HTR-8/SVneo (cell line): ENCODE measurements at places on chromosomes 4 and X.

DNA sequence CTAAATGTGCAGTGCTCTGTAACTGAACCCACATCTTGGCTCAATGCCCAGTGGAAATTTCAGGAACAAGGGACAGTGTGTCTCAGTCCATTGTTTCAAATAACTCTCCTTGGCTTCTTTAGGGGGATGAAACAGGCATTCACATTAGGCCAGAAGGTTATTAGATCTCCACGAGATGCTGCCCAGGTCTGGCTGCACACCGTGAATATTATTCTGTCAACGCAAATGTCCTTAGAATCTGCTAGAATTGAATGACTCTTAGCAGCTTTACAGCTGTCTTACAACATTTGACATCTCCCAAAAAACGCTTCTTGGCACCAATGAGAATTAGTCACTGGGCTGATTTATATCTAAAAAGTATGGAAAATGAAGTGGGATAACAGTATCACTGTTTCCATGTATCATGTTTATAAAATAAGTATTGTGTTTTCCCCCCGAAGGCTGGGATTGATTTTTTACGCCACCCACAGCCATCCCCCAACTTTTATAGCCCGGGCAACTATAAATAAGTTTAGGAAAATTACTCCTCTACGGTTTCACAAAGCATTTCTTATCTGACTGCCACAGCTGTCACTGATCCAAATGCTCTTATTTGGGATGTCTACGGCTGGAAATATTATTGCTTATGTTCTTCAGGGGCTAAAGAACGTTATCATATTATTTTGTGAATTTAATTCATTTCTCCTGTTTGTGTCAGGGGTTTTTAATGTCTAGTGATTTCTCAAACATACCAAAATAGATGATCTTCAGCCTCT, 559.7 kb upstream of the FAT1 start:
- DNase-seq: no peak

DNA sequence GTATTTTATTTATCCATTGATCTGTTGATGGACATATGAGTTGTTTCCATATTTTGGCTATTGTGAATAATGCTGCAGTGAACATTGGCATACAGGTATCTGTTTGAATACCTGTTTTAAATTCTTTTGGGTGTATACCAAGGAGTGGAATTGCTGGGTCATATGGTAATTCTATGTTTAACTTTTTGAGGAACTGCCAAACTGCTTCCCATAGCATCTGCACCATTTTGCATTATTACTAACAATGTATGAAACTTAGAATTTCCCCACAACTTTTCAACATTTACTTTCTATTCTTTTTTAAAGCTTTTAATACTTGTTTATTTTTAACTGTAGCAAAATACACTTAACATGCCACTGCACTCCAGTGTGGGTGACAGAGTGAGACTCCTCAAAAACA, 57.0 kb upstream of the MSN start:
- DNase-seq: no peak

DNA sequence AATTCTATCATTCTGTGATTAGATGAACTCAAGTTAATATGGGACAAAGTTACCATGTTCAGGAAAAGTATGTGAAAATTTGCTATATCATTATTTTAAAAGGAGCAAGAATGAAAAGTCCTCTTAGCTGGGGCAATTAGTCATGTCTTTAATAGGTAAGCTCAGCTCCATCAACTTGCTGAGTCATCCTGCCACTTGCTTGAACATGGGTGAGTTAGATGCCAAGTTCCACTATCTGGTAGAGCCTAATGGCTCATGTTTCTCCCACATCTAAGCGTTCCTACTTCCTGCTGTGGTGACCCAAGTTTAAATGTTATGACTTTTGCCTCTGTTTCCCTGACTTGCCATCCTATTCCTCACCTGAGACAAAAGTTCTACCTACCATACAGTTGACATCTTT, 276.8 kb downstream of the ZNF674 start:
- DNase-seq: no peak

- DNase-seq: no peak
Observed at GRCh38 chr4:9895333-9895705, 113.9 kb downstream of the DRD5 start.

DNA sequence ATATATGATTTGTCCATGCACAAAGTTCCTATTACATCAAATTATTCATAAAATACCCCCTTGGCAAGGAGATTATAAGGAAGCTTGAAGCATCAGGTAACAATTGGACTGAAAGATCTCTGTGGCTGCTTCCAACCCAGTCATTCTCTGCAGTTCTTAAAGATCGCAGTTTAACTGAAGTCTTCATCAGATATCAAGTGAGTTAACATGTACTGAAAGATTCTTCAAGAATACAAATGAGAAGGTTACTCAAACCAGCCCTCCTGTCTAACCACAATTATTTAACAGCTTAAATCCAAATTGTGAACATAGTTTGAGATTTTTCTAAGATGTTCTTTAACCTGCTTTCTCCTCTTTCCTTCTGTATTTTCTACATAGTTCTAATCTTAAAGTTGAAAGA, 56.1 kb downstream of the SLC10A7 start:
- DNase-seq: no peak

- DNase-seq: no peak
Observed at GRCh38 chr4:146428298-146428697, 93.4 kb downstream of the SLC10A7 start.

DNA sequence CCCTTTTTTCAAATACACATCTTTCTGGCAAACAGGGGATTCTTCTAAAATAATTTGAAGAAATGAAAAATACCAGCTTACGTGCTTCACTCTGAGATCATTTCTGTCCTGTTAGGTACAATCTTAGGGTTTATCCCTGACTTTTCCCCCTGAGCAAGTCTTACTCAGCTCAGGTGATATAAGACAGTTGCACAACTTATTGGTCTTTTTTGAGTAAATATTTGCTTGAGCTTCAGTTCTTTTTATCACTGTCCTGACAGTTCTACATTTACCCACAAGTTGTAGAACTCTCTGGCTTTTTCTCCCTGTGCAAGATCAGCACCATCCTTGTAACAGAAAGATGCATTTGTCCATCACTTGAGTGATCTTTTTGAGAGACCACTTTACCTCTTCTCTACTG, 84.9 kb downstream of the MID1IP1 start:
- DNase-seq: no peak

- no peak for DNase-seq
Observed at GRCh38 chr4:25021216-25021615, 9.5 kb downstream of the LGI2 start.

DNA sequence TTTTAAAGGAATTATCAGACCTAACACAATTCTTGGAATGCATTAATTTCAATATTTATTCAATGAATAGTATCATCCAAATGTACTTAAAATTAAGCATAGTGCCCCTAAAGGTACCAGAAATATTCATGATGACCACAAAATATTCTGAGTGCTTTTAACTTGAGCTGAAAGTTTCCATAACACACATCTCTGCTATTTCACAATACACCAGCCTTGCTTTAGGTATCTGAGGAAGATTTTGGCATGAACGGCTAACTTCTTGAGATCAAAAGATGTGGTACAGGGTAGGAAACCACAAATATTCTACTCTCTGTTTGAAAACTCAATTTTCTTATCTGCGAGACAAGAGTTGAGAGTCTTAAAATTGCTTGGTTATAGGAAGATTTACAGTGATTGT, 538.3 kb upstream of the PCDH7 start:
- no peak for DNase-seq

- peak; percentile 10 for DNase-seq
Observed at GRCh38 chr4:163161536-163162205, 5.0 kb downstream of the NAF1 start.
